Peyer's patch (tissue), 4 donors: ENCODE measurements at places on chromosomes 2 and 18. TPM values are rescaled to one million over a fixed set of nuclear protein-coding genes. Genes with fewer than 3 reads are reported as not detected.

PLCL1 gene
- total RNA-seq, result 2.8 TPM

DNA sequence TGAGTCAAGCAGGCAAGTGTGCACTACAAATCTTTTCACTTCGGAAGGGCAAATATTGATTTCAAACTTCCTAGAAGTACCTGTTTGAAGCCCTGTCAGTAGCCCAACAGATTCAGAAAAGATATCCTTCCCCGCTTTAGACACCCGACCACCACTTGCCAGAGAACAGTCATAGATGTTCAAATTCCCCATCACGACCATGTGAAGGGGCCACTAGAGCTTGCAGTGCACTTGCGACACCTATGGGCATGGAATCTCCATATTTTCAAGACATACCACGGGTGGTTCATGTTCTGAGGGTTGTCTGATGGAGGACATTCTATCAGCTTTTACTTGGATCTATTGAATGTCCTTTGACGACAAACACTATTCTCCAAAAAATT is 23.8 kb downstream of the GNLY start:
- no peak for DNase-seq

REG3A gene
- total RNA-seq, result 834 TPM

DNA sequence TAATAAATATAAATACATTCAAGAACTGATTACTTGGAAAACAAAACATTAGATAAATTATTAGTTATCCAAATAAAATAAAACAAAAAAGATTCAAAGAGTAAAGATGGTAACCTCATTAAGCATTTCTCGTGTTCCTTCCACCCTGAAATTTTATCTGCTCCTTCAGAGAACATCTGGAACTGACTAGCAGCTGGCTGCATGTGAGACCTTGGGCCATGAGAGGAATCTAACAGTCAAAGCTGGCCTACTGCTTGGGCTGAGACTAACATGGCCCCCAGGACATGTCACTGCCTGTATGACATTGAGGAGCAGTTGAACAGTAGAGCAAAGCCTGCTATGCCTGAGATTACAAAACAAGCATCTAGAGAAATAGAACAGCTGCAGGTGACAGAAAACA is 208.5 kb upstream of the ZSWIM2 start:
- DNase-seq, result no peak

GRCh38 chr2:24438106-24438505 is 52.9 kb upstream of the NCOA1 start:
- no peak for DNase-seq

DNA sequence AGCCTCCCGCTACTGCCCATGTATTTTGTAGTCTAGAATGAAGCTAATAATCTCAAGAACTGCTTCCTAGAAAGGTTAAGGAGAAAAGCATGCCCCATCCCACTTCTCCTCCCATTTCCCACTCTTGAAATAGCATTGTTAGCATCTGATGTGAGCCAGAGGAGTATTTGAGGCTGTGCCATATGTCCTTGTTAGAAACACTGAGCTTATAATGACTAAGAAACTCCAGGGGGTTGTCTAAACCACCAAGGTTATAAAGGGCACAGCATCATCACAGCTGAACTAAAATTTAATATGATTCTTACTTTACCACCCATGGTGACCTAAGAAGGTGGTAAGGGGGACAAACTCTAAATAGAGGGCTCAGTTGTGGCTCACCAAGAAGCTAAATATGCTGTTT is 16.6 kb downstream of the TSPYL6 start:
- DNase-seq, result no peak

MOGAT1 gene
- total RNA-seq, result not detected

RHBDD1 gene
- 68.5 TPM for total RNA-seq

GRCh38 chr18:32271672-32272208 is 81.9 kb downstream of the MEP1B start:
- no peak for DNase-seq

DNA sequence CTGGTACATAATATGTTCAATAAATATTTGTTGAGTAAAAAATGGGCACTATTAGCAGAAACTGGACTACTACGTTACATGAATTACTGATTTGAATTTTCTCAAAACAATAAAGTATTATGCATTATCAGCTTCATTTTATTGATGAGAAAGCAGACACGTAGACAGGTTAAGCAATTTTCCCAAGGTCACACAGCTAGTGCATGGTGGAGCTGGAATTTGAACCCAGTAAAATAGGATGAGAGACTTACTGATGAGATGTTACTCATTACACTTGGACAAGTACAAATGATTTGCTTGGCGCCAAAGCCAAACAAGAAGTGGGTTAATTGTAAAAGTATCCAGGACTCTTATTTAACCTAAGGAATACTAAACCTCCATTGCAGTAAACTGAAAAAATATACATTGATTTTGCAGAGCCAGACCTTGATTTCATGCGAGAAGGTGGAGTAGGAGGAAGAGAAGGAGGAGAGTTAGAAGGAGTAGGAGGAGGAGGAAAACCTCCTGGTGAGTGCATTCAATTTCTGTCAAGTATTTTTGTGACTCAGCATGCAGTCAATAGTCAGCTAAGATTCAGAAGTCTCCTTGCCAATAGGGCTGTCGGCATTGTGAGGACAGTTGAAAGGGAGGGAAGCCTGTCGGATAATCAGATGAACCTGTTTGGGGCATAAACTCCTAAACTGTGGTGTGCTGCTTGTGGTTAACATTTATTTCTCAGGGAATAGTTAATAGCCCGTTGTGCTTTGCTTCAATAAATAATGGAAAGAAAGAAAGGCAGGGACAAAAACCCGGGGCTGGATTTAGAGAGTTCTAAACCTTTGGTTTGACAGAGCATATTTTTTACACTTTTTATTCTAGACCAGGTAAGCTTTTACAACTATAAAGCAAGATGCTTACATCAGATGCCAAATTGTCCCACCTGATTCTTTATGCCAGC is 77.0 kb upstream of the TACR1 start:
- DNase-seq, result no peak

DNA sequence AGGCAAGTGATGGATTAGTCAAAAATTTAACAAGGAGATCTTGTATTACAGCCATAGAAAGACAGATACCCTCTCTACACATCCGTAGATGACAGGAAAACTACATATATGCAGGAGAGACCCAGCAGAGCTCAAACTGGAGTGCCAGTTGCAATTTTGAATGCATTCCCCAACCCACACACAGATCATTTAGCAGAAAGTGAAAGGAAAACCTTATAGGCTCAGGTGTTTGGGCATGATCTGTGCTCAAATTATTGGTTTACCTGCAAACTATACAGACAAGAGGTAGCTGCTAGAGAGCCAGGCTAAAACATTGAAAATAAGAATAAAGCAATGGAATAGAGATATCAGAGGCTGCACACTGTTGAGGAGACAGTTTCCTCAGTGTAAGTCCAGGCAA is 51.8 kb downstream of the RAB3GAP1 start:
- no peak for DNase-seq

DNA sequence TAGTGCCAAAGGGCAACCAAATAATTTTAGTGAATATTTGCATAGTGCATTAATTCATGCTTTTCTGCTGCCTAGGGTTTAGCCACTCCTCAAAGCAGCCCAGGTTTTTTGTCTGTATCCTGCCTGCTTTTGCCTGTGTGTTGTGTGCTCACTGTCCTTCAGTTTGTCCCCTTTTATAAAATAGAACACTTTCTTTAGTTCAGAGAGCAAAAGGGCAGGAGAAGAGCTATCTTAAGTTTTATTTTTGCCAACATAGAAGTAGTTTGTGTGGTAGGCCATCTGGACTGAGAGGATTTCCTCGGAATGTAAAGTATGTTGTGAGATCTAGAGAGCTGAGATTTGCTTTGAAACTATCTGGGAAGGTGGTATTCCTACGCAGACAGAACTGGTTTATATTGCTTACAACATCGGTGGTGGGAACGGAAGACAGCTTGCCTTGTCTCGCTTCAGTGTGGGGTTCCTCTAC is 64.9 kb downstream of the EML4 start:
- no peak for DNase-seq

DNA sequence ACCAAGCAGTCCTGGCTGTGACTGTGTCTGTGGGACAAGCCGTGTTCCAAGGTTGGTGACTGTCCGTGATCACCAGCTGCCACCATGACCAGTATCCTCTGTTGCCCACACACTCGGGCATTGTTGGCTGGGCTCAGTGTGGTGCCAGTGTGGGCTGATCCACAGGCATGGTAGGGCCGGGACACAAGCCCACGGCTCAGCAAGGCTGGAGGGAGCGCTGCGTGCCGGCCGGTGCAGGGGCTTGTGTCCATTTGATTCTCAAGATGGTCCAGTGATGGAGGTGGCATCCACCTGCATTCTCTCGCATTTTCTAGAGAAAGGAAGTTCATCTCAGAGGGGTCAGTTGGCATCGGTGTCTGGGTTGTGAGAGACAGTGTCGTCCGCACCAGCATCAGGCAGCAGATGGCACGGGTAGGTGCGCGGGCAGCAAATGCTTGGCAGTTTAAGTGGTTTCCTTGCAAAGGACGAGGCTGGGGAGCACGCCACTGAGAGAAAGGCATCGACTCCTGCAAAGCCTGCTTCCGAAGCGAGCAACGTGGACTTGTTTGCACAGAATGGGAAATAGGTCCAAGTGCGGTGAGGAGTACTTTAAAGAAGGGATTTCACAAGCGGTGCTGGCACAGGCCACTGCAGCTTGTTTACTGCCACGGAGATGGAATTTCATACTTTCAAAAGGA is 20.9 kb downstream of the TWIST2 start:
- DNase-seq, result no peak
